ENCODE measurements at places on chromosomes 6 and 20.

- DNase-seq, result no peak
These were observed 2.3 kb upstream of the MARCKS start for GRCh38 chr6:113854531-113855499.

- no peak for DNase-seq
These were observed 90.6 kb upstream of the MAP3K7 start for GRCh38 chr6:90677440-90677839.

DNA sequence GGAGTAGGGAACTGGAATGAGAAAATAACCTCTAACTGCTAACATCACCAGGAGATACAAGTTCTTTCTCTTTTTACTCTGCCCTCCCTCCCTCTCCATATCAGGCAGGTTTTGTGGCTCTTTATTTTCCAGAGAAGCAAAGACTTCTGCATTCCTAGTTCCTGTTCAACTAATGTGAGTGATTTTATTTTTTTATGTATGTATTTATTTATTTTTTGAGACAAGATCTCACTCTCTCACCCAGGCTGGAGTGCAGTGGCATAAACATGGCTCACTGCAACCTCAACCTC lies 6.0 kb upstream of the IER3 start:
- no peak for DNase-seq

DNA sequence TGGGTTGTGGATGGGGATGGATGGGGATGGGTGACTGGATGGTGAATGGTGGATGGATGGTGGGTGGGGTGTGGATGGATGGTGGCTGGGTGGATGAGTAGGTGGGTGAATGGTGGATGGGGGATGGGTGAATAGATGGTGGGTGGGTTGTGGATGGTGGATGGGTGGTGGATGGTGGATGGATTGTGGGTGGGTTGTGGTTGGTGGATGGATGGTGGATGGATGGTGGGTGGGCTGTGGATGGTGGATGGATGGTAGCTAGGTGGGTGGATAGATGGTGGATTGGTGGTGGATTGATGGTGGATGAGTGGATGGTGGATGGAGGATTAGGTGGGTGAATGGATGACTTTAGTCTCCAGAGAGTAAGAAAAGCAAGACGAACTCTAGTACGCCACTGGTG lies 57.6 kb downstream of the YTHDF1 start:
- no peak for DNase-seq

GRCh38 chr20:2693286-2694007 lies 867 bp downstream of the EBF4 start:
- DNase-seq, result no peak

DNA sequence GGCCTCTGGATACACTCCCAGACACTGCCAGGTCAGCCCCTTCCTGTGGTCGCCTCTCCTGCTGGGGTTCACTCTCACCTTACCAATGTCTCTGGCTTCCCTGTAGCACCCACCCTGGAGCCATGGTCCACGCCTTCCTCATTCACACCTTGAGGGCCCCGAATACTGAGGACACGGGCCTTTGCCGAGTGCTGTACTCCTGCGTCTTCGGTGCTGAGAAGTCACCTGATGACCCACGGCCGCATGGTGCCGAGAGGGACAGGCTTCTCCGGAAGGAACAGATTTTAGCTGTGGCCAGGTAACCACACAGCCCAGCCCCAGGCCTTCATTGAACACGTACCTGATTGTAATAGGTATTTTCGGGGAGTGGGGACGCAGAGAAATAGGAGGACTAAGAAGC lies 1.6 kb downstream of the AP5S1 start:
- DNase-seq, result no peak

DNA sequence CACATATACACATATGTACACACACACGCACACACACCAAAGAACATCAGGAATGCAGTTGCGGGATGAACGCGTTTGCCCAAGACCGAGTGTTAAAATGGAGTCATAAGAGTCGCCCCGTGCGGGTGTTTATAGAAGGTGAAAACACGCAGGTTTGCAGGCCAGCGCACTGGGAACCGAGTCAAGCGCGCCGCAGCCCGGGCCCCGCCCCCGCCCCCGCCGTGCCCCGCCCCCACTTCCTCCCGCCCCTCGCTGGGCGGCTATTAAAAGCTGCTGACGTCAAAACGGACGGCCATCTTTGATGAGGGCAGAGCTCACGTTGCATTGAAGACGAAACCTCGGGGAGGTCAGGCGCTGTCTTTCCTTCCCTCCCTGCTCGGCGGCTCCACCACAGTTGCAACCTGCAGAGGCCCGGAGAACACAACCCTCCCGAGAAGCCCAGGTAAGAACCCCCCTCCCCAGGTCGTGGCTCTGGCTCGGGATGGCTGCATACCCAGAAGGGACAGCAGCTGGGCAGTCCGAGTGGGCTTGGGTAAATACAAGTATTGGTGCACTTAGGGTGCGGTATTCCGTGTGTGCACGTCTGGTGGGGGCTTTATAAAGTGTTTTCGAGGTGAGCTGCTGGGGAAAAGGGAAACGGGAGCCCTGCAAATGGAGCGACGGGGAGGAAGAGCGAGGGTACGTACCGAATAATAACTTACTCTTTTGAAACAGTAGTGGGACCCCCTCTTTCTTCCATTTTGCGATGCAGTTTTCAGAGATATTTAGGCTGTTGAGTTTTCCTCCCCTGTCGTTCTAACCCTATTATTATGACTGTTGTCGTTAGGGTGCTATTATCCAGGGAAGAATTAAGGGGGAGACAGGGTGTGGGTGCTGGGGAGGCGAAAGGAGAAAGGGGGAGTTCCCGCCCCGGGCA lies at the start of gene SNAP25:
TSS of gene SNAP25 (plus strand) at position 295 of the 916 bp plus-strand sequence. CDS start 56,662 bp downstream, outside the sequence.
- DNase-seq, result no peak

- DNase-seq, result no peak
These were observed 81.4 kb downstream of the WDR27 start for GRCh38 chr6:169620171-169621130.

DNA sequence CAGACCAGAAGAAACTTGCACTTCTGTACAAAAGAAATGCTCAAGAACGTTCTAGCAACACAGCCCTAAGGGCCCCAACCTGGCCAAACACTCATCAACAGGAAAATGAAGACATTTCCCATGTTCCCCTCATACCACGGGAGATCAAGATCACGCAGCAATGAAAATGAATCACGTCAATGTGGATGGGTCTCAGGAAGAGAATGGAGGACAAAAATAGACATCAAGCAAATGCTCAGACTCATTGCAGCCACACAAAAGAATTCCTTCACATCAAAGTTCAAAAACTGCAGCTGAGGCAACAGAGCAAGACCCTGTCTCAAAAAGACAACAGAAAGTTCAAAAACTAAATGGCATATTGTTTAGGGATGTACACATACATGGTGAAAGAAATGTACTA lies 18.1 kb downstream of the ULBP3 start:
- DNase-seq, result no peak

DNA sequence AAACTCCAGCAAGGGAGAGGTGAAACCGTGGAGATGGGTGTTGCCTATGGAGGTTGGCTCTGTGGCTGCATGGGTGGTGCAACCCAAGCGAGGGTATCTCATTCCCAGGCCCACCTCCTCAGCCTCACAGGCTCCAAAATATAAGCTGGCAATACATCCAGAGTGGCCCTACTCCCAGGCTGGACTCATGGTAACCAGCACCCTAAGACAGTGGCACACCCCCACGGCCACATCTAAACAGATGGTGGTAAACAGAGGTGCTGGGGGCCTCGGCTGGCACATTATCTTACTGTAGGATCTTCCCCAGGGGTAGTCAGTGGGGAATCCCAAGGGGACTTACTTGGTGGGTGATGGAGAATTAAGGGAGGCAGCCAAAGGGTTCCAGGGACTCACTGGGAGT lies 33.7 kb upstream of the CCND3 start:
- DNase-seq, result no peak

DNA sequence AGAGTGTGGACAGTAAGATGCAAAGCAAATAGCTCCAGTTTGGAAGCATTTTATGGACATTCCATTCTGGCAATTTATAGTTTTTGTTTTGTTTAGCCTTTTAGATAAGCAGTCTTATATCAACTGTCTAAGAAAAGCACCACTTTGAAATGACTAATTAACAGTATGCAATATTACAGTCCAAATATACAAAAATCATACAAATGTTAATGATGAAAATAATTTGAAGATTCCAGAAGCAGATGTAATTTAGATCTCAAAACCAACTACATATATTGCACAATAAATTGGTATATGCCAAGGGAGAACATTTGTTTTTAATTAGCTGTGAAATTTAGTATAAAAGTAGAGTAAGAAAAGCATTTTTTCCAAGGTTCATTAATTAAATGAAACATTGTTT lies 158.8 kb downstream of the KIF6 start:
- no peak for DNase-seq

GRCh38 chr6:156876302-156876701 lies 99.1 kb downstream of the ARID1B start:
- no peak for DNase-seq

GRCh38 chr20:32589256-32589655 lies 4.1 kb upstream of the NOL4L start:
- DNase-seq, result no peak

DNA sequence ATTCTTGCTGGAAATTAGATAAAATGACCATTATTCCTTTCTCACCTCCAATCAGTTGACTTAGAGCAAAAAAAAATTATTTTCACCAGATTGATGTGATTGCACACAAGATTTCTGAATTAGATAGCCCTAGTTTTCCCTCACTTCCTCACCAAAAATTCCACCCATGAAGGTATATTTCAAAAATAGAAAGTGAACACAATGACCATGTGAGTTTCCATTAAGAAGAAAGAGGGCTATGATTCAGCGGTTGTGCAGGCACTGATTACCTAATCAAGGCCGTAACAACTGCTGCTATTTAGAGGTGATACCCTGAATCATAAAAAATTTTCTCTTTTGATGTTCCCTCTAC lies 19.5 kb upstream of the RALGAPA2 start:
- no peak for DNase-seq

DNA sequence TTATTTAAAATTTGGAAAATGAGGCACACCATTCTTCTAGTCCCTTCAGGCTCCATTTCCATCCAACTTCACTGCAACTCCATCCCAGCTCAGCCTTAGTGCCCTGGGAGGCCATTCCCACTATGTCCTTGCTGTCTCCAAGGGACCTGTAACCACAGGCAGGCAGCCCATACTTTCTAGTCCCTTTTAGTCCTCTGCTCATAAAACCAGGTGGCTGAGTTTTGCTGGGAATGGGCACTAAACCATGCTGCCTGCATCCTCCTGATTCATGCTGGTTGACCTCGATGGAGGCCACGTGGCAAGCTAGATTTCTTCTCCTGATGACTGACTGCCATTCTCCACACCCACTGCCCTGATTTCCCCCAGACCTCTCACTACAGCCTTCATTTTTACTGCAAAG lies 27.5 kb upstream of the MYMX start:
- no peak for DNase-seq

- DNase-seq, result no peak
These were observed 187.8 kb upstream of the PHACTR1 start for GRCh38 chr6:12528581-12529363.

GRCh38 chr6:37679539-37680476 lies 17.9 kb downstream of the MDGA1 start:
- no peak for DNase-seq

DNA sequence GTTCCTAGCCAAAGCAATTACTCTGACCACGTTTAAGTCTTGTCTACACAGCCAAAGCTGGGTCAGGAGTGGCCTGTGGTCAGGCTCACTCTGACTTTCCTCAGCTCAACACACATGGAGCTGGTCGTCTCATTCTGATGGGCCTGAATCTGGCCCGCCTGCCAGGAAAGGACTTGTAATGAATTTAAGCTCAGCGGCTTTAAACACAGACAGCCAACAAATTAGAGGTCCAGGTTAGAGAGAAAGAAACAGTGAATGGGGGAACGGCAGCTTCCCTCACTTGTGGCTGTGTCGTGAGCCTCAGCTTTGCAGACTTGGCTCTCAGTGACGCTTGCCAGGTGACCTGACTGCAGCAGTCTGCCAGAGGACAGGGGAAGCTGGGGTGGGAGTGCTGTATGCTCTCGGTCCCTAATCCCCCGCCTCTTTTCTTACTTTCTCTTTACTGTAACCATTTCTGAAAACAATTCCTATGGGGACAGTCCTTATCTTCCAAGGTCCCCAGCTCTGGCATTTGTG lies 121.9 kb upstream of the AGPAT4 start:
- DNase-seq, result no peak

GRCh38 chr6:77440206-77440976 lies 22.9 kb downstream of the HTR1B start:
- no peak for DNase-seq

DNA sequence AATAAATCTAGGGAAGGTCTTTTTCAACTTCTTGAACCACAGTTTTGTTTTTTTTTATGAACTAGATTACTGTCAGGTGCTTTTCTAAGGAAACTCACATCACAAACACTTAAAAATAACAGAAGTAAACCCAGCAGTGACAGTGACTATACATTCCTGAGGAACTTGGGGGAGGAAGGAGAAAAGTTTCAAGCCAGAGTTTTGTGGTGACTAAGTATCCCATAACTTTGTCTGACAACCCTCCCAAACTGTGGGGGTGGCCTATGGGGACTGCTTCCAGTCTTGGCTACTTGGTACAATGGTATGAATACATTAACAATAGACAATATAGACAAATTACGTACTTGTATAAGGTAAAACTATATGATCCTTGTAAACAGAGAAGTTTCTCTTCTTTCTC lies 202.5 kb upstream of the MAN1A1 start:
- DNase-seq, result no peak

DNA sequence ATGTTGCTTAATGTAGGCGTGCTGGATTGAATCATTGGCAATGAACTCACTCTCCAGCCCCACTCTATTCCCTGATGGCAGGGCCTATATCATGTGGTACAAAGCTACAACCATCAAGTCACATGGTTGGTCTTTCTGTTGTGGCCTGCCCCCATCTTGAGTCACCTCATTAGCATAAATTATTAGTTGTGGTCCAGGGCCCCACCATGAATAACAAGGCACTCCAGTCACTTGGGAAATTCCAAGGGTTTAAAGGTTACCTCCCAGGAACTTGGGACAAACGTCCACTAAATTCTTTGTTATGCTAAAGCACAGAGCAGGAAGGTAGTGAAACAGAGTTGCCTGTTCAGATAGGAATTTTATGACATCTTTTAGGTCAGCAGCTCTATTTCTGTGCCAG lies 193.7 kb downstream of the SLC35F1 start:
- no peak for DNase-seq

GRCh38 chr20:50866036-50866685 lies 65.1 kb downstream of the ADNP start:
- no peak for DNase-seq

Measured in stimulated activated CD4-positive, alpha-beta T cell treated with anti-CD3 and anti-CD28 coated beads, TNF-alpha, amount 100 ng/mL, for 24 hours (primary cell).